EL (cell line): ENCODE measurements at places on chromosomes 7 and 10.

DNA sequence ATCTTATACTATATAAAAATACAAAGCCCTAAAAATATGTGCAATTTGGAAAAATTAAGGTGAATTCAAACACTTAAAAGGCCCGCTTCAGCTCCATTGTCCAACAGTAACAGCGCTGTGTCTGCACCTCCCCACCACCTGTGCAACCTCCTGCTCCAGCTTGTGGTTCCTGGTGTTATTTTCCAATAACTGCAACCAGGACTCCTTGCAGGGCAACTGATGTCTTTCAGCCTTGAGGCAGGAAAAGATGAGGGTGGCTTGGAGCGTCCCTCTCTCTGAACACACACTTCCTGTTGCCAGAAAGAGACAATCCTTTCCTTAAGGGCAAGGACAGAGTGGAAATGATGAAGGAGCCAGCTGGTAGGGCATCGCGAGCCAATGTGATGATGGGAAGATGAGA is 336.0 kb downstream of the GLRX3 start:
- no peak for DNase-seq

- DNase-seq = no peak
Measured at GRCh38 chr7:90961037-90961725, 303.1 kb upstream of the FZD1 start.

GRCh38 chr10:13560597-13560996 is 26.2 kb upstream of the PRPF18 start:
- peak; percentile 60 for DNase-seq

DNA sequence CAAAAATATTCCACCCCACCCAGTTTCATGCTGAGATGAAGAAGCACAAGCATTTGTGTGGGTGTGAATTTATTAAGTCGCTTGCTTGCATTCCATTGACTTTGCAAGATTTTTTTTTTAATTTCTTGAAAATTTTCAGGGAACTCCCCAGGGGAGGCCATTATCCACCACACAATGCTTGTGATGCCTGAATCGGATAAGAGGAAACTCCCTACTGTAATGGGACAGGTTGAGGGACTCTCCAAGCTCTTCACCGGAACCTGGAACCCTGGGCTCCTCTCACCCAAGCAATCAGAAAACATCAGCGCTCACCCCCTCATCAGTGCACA is 153.6 kb upstream of the ZMIZ1 start:
- DNase-seq = no peak

GRCh38 chr10:787933-788651 is 98.6 kb upstream of the DIP2C start:
- DNase-seq = peak; percentile 60

DNA sequence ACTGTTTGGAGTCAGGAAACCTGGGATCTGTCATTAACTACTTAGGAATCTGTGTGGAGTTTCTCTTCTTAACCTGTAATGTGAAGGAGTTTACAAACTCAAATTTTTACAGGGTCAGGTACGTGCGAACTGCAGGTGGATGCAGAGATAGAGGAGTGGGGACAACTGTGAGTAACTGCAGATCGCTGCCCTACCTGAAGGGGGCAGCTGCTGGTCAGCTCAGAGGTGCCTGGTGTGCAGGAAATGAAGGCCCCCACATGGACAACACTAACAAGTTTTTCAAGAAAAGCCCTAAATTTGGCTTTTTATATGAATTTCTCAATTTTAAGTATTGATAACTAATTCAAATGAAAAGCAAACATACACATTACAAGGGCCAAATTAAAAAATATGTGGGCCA is 380.0 kb downstream of the REEP3 start:
- no peak for DNase-seq

DNA sequence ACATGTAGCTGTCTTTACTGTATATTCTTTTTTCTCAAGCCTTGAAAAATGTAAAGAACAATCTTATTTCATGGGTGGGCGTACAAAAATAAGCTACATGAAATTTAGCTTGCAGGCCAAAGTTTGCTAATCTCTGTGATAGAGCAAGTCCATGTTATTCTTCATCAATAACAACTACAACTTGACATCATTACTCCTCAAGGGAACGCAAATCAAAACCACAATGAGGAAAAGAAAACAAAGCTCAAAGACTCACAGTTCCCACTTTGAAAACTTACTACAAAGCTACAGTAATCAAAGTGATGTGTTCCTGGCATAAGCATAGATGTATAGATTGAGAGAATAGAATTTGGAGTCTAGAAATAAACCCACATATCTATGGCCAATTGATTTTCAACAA is 62.5 kb downstream of the GNA12 start:
- no peak for DNase-seq

DNA sequence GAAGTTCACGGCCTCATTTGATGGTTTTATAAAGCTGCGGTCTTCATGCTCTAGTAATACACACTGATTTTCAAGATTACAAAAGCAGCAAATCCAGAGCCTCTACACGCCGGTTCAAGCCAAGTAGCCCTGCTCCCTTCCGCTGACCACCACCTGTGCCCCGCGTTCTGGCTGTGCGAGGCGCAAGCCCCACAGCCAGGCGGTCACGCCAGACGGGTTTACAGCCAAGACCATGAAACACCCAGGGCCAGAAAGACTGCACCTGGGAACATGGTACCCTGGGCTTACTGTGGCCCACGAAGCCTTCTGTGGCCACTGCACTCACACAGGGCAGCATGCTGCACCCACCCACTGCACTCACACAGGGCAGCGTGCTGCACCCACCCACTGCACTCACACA is 33.6 kb downstream of the GPER1 start:
- DNase-seq = no peak

DNA sequence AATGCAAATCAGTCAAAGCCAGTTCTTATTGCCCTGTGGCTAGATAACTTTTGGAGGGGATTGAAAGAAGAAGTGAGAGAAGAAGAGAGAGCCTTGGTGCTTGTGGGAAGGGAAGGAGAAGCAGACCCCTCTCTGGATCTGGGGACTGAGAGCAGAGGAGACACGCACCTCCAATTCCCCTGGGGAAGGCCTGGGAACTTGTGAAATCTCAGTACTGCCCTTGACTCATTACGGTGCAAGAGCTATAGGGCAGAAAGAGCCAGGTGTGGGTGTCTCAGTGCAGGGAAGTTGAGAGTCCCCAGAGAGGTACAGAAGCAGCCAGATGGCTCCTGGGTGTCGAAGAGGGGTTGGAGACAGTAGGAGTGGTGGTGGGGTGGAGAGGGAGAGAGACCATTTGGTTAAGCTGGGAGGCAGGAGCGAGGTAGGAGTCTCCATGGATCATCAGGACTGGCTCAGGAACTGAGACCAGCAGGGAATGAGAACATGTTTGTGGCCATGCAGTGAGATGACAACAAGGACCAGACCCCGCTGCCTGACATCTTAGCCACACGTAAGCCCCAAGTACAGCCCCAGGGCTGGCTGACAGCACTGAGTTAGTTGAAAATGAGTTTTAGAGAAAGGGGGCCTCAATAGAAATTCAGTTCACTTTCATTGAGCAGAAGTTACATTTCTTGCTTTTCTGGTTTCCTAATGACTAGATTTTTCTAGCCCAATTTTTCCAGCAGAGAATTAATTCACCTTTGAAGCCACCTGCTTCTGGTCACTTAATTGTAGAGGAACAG is 238.2 kb downstream of the BUB3 start:
- DNase-seq = no peak

DNA sequence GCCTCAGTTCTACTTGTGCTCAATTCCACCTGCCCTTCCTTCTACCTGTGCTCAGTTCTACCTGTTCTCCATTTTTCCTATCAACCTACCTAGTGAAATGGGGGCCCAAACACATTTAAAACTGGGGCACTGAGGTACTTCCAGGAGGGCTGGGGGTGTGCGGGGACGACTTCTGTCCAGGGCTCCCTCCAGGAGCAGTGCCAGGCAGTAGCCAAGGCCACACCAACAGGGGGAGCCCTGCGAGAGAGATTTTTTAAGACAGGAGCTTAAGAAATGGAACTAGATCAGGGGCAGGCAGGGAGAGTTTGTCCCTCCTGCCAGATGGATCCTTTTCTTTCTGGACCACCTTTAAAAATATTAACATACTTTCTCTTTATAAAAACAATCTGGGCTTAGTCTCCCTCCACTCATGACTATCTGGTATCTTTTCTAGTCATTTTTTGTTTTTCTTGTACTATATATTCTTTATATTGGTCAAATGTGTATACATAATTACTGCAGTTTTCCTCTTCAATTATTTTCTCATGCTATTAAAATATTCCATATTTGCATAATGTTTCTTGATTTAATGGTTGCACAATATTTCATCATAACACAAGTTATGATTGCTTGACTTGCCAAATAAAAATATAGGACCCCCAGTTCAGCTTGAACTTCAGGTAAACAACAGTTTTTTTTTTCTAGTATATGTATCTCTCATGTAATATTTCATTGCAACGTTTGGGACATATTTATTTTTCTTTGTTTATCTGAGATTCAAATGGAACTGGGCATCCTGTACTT is 47.3 kb upstream of the INSYN2A start:
- DNase-seq = peak; percentile 24

- DNase-seq = no peak
Measured at GRCh38 chr7:96238976-96239766, 82.7 kb downstream of the SLC25A13 start.

GRCh38 chr7:80185571-80185970 is 50.9 kb downstream of the GNAI1 start:
- no peak for DNase-seq

DNA sequence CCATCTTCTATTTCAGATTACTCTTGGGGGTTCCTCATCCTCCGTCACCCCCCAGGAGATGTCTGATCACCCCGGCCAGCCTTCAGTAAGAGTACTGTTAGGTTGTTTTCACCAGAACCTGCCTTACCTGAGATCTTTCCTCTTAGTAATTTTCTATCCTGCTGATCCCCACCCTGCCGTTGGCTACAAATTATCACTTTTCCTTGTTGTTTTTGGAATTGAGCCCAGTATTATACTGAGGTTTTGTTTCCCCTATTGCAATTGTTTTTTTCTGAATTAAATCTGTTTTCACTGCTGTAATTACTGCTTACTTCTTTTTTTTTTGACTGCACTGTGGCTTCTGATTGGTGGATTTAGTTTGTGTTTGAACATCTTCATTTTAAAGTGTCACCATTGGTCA is 14.7 kb downstream of the SPAM1 start:
- DNase-seq = no peak

GRCh38 chr7:4828720-4829383 is 33.0 kb downstream of the PAPOLB start:
- no peak for DNase-seq

DNA sequence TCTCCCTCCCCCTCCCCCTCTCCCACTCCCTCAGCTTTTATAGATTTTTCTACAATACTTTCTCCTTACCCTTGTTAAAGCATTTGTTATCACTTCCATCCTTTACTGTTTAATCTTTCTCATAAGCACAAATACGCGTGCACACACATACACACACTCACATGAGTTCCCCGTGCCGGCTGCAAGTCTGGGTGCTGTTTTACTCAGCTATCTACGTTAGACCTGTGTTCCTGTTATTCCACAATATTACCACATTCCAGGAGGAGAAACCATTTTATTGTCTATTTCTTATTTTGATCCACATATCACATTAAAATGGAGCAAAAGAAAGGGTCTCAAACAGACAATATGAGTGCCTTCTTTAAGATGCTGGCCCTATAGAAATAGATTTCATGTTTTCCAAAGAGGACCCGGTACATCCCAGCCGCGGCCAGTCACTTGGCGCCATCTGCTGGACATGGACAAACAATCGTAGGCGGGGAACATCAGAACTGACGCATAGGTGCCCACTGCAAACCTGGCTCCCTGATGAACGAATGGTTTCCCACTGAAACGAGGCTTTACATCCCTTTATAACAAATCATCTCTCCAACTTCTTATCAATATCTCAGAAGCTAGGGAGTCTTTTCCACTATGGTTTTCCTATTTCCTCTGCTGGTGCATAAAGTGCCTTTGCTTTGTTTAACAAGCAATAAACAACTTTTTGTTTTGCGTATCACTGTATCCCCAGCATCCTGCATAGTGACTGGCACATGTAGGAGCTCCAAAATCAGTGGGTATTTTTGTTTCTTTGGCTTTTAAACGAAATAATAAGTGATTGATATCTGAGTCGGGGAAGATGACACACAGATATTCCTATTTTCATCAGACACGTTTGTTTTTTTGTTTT is 25.2 kb upstream of the OPTN start:
- DNase-seq = peak; percentile 61

DNA sequence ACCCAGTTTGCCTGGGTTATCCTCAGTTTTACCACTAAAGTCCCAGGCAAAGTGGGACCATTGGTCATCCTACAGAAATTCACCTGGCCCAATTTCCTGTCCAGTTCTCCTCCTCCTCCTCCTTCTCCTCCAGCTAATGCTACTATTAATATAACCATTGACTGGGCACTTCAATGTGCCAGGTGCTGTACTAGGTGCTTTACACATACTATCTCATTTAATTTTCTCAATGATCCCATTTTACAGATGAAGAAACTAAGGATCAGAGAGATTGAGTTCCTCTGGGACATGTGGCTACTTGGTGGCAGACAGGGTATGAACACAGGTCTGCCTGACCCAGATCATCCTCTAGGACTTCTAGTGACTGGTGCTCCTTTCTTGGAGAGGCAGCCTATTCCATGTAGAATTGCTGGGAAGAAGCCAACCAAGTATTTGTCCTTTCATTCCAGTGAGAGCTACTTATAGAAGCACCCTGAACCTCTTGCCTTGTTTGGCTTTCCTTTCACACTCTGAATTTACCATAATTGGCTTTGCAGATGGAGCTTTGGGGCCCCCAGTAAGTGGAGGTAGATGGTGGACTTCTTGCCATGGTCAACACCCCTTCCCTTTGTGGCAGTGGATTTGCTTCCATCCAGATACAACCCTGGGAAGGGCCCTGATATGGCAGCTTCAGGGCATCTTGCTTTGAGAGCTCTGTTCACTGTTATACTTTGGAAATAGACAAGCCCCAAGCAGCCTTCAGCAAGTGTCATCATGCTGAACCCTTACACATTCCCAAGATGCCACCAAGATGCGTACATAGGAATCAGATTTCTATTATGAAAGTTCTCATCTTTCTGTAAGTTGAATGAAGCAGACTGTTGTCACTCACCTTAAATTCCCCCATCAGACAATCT is 78.7 kb downstream of the MYOF start:
- DNase-seq = peak; percentile 27

- DNase-seq = no peak
Measured at GRCh38 chr7:156791241-156791640, 101.7 kb downstream of the LMBR1 start.

DNA sequence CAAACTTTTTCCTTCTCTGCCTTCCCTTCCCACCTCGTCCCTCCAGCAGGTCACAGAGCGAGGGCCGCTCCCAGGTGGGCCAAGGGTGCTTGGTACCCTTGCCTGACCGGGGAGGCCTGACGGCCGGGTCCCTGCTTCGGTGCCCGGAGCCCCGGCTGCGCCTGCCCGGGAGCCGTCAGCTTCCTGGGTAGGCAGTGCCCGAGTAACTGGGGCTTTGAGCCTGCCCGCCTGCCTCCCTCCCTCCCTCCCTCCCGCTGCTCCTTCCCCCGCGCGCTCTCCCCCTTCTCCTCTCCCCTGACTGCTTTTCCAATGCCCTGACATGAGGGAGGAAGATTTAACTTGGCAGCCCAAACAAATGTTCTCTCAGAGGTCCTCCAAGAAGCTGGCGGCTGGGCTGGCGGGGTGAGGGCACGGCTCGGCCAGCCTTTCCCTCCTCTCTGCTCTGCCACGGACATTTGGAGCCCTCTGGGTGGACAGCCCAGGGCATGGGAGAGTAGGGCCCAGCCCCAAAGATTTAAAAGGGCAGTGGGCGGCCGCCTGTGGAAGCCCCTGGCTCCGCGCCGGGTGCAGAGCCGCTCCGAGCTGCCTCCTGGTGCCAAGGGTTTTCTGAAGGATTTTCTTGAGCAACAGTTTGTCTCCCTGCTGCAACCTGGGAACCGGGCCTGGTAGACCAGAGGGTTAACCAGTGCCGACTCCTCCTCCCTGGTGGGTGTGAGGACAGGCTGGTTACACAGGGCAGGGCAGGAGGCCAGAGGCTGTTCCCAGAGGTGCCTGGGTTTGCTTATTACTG is 2.0 kb downstream of the ZMIZ1 start:
- peak; percentile 84 for DNase-seq
